ENCODE measurements at places on chromosomes 1 and 21.

- no peak for DNase-seq
Observed at GRCh38 chr1:12447307-12447706, 170.7 kb downstream of the DHRS3 start.

- DNase-seq: no peak
Observed at GRCh38 chr1:168230709-168231108, 4.9 kb downstream of the SFT2D2 start.

DNA sequence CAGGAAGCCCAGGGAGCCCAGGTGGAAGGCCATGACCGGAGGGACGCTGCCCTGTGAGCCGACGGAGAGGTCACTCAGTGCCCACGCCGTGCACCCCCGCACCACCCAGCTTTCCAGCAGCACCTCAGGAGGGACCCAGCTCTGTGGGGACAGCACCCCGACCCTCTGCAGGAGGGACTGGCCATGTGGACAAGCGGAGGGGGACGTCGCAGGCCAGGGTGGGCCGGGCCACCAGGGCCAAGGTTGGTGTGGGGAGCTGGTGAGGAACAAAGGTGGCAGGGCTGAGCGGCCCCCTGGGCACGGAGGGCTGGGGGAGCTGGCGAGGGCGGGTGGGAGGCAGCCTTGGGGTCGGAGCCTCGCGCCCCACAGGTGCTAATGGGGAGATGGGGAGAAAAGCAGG is 22.8 kb downstream of the NADK start:
- DNase-seq: no peak

- no peak for DNase-seq
Observed at GRCh38 chr21:29413683-29414082, 115.0 kb downstream of the BACH1 start.

DNA sequence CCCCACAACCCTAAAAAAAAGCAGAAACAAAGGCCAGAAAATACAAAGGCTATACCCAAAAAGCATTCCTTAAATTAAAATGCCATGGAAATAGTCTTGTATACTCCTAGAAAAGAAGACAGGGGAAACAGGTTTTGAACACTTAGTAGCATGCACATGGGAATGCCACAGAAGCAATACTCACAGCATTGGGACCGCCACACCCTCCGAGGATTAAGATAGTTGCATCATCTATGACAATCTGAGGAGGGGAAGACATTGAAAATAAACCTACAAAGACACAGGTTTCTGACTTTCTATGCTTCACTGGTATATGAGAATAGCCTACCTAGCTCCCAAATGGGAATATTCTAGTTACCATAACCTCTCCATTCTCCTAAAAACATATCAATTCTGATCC is 15.9 kb upstream of the CPLANE2 start:
- DNase-seq: no peak

GRCh38 chr1:205528887-205529825 is 24.7 kb downstream of the CDK18 start:
- peak; percentile 84 for DNase-seq

GRCh38 chr1:22636353-22636752 is at the start of gene C1QA:
C1QA (plus strand) TSS chr1:22636628; CDS start chr1:22637617, 989 bp downstream.
- DNase-seq: no peak

DNA sequence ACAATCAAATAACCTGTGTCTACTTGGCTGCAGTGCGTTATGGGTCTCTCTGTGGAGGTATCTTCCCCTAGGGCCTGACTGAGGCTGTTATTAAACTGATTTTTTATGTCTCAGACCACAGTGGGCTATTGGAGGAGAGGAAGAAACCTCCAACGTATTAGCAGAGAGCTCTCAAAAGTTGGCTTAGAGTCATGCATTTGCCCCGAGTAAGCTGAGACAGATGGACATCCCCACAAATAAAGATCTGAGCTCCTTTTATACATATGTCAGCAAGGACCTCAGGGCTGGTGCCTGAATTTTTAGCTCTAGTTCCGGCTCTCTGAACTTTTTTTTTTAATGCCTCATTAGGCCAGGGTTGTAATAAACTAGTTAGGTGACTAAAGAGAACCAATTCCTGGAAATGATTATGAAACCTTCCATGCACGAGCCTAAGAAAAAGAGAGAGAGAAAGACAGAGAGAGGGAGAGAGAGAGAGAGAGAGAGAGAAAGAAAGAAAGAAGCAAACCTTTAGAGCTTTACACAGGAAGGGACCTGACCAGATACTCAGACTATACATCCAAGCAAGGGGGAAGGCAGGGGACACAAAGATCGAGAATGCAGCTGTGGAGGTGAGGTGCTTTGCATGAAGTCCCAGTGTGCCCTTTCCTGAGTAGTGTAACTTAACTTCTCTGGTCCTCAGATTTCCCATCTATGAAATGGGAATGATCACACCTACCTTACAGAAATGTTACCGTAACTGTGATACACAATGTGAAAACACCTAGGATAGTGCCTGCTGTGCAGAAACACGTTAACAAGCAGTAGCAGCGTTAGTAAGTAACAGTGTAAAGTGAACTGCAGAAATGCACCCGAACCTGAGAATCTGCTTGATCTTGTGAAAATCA is 8.4 kb upstream of the PIGR start:
- DNase-seq: no peak

GRCh38 chr1:233662575-233663304 is 48.8 kb downstream of the KCNK1 start:
- DNase-seq: no peak

GRCh38 chr1:9724706-9725476 is 73.4 kb downstream of the PIK3CD start:
- DNase-seq: peak; percentile 62

- peak; percentile 58 for DNase-seq
Observed at GRCh38 chr1:64864018-64864940, 102.1 kb downstream of the JAK1 start.

GRCh38 chr1:186819126-186819525 is 9.6 kb upstream of the PLA2G4A start:
- DNase-seq: no peak

- no peak for DNase-seq
Observed at GRCh38 chr1:159664247-159664646, 50.1 kb downstream of the CRP start.

DNA sequence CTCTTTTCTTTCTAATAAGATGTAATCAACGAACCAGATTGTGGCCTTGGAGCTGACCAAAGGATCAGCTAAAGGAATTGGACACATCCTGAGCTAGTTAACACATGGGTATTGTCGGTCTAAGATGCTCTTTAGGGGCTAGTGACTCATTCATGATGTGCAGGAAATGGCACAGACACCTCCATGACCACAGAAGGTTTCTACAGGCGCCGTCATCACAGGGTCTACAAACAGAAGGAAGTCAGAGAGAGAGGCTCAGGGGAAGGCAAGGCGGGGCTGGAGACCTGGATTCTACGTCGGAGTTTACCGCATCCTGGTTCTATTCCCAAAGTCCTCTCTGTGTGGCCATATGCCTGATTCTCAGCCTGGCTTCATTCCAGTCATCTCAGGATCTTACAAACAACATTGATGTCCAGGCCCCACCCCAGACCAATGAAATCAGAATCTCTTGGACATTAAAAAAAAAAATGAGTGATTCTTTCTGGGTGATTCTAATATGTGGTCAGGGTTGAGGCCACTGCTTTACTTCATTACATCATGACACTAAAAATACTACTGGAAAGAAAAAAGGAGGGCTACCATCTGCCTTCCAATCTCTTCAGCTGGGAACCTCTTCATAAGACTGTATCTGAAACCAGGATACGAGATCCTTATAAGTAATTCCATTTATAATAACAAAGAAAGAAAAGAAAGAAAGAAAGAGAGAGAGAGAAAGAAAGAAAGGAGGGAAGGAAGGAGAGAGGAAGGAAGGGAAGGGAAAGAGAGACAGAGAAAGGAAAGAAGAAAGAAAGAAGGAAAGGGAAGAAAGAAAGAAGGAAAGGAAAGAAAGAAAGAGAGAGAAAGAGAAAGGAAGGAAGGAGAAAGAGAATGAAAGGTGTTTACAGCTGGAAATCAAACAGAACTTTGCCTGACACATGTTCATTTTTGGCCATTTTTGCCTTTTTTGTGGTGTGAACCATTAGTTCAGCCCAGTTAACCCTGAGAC is 11.6 kb upstream of the KCNJ15 start:
- DNase-seq: no peak

DNA sequence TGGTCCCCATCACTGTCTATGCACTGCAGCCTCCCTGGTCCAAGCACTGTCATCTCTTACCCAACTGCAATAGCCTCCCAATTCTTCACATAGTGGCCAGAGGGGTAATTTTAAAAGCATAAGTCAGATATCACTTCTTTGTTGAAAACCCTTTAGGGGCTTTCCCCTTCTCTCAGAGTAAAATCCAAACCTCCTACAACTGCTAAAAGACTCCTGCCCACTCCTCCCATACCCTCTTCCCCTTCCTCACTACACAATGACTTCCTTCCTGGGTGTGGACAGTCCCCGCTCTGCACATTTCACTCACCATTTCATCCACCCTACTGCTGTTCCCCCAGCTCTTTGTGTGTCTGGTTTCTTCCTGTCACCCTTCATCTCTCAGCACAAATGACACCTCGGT is 8.3 kb downstream of the MCOLN2 start:
- DNase-seq: no peak

DNA sequence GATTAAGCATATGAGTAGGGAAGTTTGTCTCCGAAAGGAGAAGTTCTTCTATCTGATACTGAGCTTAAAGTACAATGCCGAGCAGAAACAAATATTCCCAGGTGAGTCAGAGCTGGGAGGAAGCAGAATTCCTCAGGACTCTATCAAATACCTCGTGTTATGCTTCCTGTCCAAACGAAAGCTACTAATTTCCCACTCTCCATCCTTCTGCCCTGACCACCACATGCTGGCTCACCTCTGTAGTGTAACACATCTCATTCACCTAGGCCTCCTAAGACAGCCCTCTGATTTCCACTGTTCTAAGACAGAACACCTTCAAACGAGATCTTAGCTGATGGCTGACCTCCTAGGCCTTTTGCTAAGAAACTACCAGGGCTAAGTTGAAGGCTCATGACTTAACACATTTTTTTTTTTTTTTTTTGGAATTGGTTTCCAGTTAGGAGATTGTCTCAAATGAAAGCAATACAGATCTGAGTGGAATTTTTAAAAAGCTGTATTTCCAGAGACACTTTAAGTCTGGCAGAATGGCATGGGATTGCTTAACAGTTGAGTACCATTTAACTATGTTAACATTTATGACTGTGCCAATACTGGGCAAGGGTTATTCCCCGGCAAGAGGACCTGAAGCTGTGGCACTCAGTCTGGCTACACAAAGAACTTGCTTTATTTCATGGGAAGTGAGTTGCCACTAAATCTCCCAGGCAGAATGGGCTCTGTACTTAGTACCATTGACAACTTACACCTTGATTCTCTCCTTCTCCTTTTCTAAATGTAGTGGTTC is 583.4 kb downstream of the DPYD start:
- no peak for DNase-seq

GRCh38 chr1:218620956-218621355 is 275.8 kb downstream of the TGFB2 start:
- DNase-seq: no peak

DNA sequence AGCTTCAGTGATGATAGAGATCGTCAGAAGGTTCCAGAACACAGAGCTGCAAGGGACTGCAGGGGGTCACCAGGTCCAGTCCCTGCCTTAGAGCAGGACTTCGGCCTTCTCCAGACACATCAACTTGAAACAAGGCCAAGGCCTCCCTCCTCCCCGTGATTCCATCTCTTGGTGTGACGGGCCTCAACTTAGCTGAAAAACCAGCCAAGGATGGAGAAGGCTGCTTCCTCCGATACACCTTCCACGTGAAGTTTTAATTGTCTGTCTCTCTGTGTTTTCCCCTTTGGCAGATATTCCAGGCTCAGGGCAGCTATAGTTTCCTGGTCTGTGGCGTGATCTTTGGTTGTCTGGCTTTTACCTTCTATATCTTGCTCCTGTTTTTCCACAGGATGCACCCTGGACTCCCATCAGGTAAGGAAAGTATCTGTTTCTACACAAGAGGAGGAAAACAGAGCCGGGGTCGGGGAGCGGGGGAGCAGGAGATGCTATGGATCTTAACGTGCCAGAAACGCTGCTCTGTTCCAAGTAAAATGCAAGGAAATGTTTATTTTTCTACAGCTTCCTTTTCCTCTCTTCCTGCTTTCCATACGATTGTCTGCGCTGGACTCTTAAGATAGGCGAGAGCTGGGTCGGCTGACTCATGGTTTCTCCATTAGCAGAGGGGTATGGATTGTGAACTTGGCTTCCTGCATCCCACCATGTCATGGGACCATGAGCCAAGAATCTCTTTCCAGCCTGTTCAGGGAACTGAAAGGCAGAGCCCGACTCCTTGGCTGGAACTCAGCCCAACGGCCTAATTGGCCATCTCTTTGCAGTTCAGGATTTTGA is 32.8 kb downstream of the ELK4 start:
- DNase-seq: no peak

- DNase-seq: no peak
Observed at GRCh38 chr1:25450891-25451290, 20.2 kb downstream of the MACO1 start.

DNA sequence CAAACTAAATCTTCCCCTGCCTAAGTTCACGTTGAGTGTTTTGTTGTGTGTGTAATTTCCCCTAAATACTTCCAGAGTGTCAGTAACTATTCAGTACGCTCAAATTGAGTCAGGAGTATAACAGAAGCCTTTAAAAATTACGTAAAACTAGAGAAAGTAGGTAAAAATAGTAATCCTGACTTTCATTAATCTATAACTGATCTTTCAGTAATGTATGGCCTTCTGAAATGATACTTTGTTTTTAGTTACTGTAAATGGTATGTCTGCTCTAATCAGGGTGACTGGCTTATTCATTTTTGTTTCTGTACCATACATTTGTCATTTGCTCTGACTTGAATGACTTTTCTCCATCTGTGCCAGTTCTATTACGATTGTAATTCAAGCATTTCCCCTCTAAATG is 29.4 kb downstream of the MIER1 start:
- DNase-seq: no peak

- no peak for DNase-seq
Observed at GRCh38 chr1:64846573-64847430, 101.9 kb downstream of the RAVER2 start.

DNA sequence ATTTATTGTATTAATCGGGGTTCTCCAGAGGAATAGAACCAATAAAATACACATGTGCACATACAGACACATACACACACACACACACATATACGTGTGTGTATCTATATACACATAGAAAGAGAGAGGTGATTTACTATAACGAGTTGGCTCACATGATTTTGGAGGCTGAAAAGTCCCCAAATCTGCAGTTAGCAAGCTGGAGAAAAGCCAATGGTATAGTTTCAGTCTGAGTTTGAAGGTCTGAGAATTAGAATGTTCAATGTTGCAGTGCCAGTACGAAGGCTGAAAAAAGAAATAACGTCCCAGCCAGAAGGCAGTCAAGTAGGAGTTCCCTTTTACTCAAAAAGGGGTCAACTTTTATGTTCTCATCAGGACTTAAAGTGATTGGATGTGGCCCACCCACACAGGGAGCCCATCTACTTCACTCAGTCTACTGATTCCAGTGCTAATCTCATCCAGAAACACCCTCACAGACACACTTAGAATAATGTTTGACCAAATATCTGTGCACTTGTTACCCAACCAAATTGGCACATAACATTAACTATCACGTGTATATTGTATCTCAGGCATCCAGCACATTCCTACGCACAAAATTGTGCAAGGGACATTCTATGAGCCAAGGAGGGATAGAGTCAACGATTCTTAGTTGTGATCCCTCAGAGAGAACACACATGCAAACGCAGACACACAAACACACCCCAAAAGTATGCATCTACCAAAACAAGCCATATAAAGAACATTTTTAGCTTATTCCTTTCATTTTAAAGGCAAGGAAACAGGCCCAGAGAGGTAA is 195.5 kb upstream of the DUSP10 start:
- DNase-seq: no peak

Measured in activated B cell treated with CpG ODN at 0.5 μM for 24 hours (primary cell).